ENCODE measurements at places on chromosomes 3 and 15.

DNA sequence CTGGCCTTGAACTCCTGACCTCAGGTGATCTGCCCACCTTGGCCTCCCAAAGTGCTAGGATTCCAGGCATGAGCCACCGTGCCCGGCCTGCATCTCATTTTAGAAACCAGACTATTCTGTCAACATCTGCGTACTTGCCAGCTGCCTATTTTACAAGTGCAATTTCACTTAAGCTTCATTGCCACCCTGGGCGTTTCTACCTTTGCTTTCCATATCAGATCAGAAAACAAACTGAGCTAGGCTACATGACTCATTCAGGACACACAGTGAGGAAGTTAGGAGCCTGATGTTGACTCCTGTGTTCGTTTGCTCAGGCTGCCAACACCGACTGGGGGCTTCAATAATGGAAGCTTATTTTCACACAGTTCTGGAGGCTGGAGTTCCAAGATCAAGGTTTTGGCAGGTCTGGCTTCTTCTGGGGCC is 42.3 kb upstream of the KLHL25 start:
- no peak for DNase-seq

GRCh38 chr3:35064761-35065160 is 574.6 kb upstream of the ARPP21 start:
- DNase-seq: no peak

- no peak for DNase-seq
Observed at GRCh38 chr15:23787346-23788105, 100.4 kb upstream of the NDN start.

DNA sequence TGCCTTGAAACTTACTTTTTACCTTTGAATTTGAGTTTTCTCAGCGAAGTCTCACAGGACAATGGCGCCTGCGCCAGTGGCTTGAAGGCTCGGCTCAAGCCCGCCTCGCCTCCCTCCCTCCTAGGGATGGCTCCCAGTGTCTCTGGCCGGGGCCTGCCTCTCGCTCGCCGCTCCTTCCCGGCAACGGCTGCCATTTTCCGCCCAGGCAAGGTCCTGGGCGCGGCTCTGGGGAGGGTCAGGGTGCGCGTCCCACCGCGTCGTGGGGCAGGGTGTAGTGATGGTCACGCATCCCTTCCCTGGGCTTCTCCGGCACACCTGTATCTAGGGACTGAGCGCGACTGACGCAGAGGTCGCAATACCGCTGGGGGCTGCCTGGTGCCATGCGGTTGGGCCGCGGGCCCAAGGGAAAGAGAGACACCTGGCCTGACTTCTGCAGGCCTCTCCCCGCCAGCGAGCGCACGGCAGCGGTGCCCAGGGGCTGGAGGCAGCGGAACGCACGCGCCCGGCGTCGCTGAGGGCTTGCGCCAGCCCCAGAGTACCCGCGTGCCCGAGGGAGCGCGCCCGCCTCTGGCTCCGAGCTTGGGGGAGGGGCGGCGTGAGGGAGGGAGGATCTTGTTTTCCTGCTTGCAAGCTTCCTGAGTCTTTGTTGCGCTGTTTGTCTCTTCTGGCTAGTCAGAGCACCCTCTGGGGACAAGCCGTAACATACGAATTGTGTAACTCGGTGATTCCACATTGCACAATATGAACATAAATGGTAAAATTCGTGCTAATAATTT is 20.7 kb upstream of the FEM1B start:
- peak; percentile 65 for DNase-seq

DNA sequence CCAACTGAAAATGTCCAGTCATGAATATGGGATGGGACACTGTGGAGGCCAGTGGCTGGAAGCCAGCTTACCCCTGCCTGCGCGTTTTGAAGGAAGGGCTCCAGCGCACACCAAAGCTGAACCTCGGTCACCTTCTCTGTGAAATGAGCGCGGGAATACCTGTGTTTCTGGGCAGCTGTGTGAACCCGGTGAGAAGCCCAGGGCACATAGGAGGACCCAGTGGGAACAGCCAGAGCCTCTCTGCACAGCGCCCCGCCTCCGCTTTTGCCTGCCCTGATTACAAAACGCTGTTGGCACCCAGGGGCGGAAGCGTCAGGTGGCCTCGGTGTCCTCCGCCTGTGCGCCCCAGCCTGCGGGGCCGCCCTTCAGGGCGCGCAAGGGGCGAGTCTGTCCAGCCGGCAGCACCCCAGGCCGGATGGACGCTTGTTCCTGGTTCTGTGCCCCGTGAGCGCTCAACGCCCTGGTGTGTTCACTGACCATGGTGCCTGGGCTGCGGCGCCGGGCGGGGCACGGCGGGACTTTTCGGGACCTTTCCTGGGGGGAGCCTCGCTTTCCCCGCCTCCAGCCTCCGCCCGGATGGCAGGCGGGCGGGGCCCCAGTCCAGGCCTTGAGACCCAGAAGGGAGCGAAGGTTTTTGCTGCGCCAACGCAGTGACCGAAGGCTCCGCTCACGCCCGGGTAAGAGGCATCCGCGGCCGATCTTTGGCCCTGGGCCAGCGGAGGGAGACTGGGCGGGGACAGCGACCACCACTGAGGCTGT is at the start of gene SQOR:
Gene SQOR (plus strand): TSS at position 598 of the 759 bp plus-strand sequence. CDS start 23,895 bp downstream, outside the sequence.
- DNase-seq: peak; percentile 70

DNA sequence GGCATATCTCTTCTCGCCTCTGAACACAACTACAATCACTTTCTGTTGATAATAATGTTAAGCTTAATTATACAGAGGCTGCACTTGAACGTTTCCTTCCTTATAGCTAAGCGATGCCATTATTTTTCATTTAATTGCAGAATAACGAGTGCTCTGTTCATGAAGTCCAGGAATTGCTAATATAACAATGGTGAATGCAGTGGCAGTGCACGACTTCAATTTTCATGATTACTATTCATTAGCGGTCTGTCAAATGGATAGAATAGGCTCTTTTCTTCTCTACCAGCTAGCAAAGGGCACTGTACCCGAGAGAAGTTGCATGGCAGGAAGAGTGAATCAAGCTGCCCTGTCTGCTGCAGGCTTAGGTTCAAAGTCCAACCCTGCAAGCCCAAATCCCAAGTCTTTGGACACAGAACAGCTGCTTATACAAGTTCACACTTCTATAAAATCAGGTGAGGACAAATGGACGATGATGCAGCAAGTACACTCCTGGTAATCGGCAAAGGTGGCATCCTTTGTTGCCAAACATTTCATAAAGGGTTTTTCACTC is 75.6 kb downstream of the PDZRN3 start:
- no peak for DNase-seq

GRCh38 chr3:177705976-177706823 is 508.9 kb upstream of the TBL1XR1 start:
- no peak for DNase-seq

DNA sequence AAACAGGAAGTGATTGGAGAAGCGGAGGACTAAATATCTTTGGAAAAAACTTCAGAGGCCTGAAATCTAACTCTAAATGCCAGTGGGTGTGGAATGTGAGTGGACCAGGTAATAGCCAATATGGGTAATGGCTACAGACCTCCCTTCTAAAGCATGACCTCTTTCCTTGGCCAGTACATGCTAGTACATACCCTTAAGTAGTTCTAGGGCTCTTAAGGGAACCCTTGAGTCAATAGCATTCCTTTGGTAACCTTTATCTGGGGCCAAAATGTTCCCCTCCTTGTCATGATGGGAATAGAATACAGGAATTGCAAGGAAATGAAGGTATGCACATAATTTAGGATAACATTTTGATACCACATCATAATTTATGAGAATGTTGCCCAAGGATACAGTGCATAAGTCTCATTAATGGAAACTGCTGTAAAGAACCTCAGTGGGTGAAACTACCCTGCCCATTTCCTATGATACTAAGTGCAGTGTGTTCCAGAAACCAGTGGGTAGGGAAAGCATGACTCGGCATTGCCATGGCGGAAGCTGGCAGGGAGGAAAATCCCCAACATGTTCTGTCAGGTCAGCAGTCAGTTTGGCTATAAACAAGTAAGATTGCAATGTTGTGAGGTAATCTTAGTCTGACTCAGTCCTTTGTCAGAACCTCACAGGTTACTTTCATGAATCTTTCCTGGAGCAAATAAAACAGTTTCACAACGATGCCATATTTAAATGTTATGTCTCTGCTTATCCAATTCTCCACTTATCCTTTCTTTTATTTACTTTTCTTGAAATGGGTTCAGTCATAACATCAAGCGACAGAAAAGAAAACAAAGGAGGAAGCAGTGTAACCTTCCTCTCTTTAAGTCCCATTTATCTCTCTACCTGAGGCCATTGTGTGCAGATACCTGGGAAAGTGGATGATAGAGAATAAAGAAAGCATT is 23.5 kb upstream of the RAP2B start:
- peak; percentile 19 for DNase-seq

DNA sequence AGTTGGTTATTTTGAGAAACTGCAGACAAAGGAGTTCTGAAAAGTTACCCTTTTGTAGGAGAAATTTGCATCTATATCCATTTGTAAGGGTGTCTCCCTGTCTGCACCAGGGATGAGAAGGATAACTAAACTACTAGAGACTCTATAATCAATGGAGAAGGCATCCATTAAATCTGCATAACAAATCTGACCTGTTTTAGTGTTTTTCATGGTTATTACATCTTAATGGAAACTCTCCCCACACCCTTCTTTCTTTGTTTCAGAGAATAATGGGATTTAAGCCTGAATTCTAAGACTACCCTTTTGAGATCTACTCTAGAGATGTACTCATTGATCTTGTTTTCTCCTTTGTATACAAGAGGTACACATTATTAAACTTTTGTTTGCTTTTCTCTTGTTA is 82.0 kb upstream of the DAZL start:
- DNase-seq: no peak

DNA sequence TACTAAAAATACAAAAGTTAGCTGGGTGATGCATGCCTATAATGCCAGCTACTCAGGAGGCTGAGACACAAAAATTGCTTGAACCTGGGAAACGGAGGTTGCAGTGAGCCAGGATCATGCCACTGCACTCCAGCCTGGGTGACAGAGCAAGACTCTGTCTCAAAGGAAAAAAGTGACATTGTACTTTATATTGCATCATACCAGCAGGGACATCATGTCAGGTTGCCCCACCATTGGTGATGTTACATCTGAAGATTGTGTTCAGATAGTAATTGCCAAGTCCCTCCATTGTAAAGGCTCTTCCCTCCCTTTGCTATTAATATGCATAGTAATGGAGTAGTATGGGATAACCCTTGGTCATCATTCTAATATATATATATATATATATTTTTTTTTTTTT is 44.8 kb downstream of the FOXL2 start:
- no peak for DNase-seq

- DNase-seq: no peak
Observed at GRCh38 chr15:89383365-89384175, 48.9 kb upstream of the POLG start.

DNA sequence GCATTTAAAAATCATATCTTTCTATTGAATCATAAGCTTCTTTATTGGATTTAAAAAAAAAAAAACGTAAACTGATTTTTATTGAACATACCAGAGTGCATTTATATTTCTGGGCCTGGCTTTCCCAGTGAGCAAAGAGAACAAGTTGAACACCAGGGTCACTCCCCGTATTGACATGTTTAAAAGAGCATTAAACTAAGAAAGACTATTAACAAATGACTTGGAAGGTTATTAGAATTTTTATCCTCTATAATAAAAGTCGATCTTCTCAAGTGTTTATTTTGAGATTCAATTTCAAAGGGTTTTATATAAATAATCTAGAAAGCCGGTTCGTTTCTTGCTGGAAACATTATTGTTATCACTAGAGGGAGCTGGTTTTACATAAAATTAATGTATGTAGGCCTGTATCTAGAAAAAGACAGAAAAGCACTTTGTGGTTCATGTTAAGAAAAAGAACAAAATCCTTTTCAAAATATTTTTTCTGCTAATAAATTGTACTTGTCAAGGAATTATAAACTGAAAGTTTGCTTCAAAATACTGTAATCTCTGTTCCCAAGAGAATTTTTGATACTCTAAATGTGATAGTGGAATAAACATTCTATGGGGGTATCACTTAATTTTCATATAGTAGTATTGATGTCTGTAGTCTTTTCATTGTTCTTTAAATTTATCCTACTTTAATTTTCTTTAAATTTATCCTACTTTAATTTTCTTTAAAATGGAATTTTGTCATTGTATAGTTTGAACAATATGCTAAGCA is 321.8 kb upstream of the MME start:
- no peak for DNase-seq

GRCh38 chr3:37291275-37291700 is 116.9 kb upstream of the LRRFIP2 start:
- DNase-seq: no peak

DNA sequence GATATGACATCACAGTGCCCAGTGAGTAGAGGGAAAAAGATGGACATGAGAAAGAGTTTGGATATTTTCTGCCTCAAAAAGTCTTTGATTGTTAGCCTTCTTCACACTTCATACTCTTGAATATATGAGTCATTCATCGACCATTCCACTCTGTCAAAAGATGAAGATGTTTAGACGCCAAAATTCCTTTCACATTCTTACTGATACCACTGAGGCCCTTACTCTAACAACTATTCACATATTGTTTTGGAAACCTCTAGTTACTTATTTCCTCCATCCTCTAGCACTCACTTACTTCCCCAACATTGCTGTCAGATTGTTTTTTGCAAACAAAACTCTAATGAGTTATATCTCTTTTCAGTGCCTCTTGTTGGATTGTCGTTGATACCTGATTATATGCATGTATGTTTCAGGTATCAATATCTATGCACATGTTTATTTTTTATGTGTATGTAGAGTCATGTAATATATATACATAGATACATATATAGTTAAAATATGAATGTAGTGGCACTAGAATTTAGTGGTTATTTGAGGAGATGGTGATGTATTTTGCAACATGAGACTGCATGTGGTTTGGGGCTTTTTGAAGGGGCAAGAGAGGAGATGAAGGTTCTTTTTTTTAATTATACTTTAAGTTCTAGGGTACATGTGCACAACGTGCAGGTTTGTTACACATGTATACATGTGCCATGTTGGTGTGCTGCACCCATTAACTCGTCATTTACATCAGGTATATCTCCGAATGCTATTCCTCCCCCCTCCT is 40.0 kb upstream of the OR5H6 start:
- no peak for DNase-seq

GRCh38 chr3:131421301-131421700 is 39.7 kb downstream of the NUDT16 start:
- no peak for DNase-seq

- no peak for DNase-seq
Observed at GRCh38 chr3:116445990-116446389, 703 bp upstream of the LSAMP start.

DNA sequence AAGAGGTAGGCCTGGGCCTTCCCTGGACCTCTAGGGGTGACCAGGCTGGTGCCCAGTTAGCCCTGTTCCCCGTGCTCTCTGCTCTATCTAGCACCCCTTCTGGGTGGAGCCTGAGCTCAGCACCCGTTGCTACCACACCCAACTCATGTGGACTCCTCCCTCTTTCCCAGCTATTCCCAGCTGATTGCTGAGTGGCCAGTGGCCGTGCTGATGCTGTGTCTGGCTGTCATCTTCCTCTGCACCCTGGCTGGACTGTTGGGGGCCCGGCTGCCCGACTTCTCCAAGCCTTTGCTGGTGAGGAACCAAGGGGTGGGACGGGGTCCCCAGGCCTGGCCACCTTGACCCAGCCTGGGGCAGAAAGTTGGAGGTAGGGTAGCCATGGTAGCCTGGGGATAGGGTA is 6.2 kb downstream of the DISP2 start:
- DNase-seq: no peak
